ENCODE measurements at places on chromosomes 3 and 15.

GRCh38 chr3:60803216-60804173 lies 447.8 kb downstream of the FHIT start:
- DNase-seq: no peak

- no peak for DNase-seq
Observed at GRCh38 chr3:72395776-72396311, 452.4 kb downstream of the SHQ1 start.

- DNase-seq: no peak
Observed at GRCh38 chr3:48855681-48856447, 8.2 kb upstream of the PRKAR2A start.

- no peak for DNase-seq
Observed at GRCh38 chr3:39013289-39013688, 38.5 kb downstream of the SCN11A start.

DNA sequence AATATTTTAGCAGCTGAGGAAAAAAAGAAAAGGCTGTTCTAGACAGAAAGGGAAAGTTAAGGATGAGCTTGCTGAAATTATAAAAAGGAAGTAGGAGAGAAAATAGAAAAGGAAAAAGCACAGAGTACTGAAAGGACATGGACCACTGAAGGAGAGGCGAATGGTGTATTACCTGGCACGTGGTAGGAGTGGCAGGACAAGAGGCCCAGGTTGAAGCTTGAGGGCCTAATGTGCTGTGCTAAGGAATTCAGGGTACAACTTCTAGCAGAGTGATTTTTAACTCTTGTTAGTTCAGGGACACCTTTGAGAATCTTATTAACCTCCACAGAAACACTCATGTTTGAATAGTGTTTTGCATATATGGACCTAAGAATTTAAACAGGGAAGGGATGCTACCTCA lies 60.0 kb upstream of the CRTC3 start:
- no peak for DNase-seq

DNA sequence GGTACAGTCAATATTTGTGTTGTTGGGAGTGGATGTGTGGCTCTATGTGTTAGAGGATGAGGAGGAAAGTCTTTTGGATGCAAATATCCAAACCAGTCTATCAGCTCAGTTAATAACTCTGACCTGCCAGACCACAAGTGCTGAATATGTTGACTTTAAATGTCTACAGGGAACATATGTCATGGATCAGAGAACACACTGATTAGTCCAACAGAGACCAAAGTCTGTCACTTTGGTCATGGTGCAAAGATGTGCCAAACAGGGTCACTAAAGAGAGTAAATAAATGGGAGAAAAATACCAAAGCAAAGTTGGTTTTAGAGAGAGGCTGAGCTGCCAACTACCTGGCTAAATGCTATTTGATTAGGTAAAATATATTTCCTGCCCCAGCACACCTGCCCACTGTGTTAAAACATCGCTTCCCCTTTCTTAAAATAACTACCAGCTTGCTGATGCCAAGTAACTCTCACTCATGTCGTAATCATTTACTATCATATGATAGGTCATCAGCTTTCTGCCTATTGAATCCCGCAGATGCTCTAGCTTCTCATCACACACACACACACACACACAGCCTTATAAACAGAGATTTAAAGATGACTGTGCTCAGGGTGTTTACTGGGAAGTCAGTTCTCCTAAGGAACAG lies 173.3 kb downstream of the PDZRN3 start:
- no peak for DNase-seq

GRCh38 chr15:51320843-51321242 lies 17.6 kb downstream of the CYP19A1 start:
- no peak for DNase-seq

GRCh38 chr15:97902140-97902780 lies 58.2 kb upstream of the ARRDC4 start:
- DNase-seq: no peak

DNA sequence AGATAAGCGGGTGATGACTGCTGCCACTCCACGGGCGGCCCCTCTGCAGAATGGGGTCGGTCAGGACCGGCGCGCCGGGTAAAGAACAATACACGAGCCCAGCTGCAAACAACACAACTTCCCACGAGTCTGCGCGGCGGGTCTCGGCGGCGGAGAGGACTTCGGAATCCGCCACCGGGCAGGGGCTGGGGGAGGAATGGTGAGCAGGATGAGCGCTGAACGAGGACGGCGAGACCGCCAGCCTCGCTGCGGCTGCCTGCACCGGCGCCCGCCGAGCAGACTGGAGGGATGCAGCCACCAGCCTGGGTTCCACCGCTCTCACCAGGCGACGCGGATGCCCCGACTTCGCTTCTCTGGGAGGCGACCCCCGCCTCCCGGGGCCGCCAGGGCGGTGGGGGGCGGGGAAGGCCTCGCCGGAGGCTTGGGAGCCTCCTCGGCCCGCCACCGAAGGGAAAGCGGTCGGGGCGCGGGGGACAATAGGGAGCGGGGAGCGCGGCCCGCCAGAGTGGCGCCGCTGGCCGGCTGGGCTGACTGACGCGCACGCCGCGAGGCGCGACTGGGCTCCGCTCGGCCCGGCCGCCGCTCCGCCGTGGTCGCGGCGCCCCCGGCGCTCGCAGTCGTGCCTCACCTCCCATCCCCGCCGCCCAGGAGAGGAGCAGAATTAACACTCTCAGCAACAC lies 515 bp downstream of the ADAM10 start:
- DNase-seq: peak; percentile 11

GRCh38 chr15:64904189-64904588 lies 7.5 kb upstream of the ANKDD1A start:
- DNase-seq: no peak

DNA sequence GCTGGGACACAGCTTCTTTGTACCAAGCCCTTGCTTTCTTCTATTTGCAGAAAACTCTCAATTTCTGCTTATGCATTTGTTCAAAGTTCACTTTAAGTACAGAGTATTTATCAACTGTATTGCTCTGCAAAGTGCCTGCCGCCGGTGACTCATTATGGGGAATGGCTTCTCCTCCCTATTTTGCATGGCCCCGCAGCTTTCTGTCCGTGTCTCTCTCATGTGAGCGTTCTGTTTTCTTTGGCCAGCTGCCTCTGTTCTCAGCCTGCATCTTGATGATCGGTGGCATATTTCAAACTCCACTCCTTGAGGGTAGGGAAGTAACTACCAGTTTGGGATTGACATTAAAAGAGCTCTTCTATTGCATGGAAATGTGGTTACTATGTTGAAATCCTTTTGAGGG lies 28.6 kb upstream of the ST8SIA2 start:
- DNase-seq: no peak

DNA sequence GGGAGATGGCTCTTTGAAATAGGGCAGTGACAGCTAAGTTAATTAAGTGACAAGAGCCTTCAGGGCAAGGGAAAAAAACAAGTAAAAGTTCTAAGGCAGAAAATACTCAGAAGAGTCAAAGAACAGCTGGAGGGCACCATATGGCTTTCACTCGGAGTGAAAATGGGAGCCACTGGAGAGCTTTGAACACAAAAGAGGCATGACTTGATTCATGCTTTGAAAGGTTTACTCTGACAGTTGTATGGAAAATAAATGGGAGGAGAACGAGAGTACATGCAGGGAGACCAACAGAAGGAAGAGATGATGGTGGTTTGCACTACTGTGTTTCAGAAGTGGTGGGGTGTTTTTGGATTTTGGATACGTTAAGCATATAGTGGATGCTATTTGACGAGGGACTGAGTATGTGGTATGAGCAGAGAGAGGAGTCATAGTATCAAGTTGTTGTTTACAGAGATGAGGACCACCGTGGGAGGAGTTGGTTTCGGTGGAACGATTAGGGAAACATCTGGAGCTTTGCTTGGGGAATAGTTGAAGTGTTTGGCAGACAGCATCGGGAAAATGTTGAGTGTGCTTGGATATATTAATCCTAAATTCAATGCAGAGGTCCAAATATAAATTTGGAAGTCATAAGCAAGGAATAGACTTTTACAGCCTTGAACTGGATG lies 411.5 kb downstream of the GABRG3 start:
- DNase-seq: no peak

DNA sequence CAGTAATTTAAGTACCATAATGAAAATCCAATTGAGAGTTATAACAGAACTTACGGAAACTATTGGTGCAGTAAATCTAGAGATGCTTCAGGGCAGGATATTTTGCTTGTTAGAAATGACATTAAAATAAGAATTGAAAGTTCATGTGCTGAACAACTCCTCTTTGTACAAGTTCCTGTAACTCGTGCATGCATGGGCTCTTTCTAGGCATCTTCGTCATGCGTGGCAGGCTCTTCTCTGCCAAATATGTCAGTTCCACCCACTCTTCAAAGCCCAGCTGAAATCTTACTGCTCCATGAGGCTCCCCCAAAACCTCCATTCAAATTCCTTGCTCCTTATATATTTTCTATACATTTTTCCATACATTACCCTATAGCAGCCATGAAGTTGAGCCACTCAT lies 48.7 kb downstream of the FBN1 start:
- no peak for DNase-seq

GRCh38 chr15:67784090-67784781 lies 41.1 kb upstream of the SKOR1 start:
- DNase-seq: peak; percentile 14

- DNase-seq: no peak
Observed at GRCh38 chr3:119700269-119700919, 2.4 kb upstream of the CFAP91 start.

- no peak for DNase-seq
Observed at GRCh38 chr3:18284716-18285115, 140.4 kb downstream of the SATB1 start.

DNA sequence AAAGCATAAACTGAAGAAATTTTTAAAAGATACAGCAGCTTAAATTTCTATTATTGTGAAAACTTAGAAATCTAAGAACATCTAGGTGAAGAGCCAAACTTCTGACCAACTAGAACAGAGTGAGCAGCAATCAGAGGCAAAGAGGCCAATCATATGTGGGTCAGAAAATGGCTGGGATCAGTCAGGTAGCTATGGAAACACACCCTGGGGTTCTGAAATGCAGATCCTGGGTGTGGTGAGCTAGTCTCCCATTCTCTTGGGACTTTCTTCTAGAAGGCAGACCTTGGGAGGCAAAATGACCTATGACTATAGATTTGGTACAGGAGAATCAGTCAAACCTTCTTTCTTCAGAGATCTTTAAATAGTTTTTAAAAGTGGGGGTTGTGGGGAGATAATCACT lies 385.8 kb downstream of the TBC1D5 start:
- DNase-seq: no peak

- no peak for DNase-seq
Observed at GRCh38 chr15:40991355-40991754, 38.1 kb downstream of the CHAC1 start.

- DNase-seq: no peak
Observed at GRCh38 chr3:24164967-24165602, 220.0 kb downstream of the NR1D2 start.

- no peak for DNase-seq
Observed at GRCh38 chr3:29827756-29828155, 546.9 kb downstream of the RBMS3 start.

- DNase-seq: no peak
Observed at GRCh38 chr15:31391687-31392671, 65.3 kb downstream of the KLF13 start.

DNA sequence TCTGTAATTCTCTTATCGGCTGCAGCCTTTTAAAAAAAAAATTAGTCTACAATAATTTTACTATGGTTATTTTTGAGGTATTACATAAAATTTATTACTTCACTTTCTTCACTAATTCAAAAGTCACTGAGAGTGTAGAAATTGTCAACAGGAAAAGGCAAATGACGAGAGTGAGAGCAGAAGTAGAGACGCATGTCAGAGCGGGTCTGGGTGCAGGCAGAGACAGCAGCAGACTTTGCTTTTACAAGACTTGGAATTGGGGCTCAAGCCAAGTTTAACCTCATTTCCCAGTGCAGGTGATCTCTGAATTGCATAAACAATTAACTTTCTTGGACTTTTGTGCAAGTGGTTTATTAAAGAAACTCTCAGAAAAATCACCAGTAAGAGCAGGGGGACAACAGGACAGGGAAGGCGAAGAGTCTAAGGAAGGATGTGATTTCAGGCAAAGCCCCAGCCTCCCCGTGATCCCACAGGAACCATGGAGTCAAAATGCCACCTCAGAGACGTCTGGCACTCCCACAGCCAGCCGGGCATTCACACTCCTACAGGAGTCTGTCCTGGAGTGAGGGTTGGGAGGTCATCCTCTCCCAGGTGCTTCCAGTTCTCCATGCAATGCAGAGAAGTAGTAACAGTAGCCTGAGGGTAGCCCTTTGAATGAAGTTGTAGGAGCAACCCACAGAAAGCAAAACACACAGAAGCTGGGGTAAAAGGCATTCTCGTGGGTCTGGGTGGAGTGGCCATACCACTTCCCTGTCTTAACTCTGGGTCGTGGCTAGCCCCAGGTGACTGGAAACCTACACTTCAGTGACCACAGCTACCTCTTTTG lies 274.0 kb upstream of the TGFBR2 start:
- DNase-seq: no peak

- DNase-seq: no peak
Observed at GRCh38 chr3:65015711-65016110, 327.9 kb upstream of the ADAMTS9 start.

- DNase-seq: no peak
Observed at GRCh38 chr15:80026754-80027153, 32.7 kb upstream of the ZFAND6 start.

DNA sequence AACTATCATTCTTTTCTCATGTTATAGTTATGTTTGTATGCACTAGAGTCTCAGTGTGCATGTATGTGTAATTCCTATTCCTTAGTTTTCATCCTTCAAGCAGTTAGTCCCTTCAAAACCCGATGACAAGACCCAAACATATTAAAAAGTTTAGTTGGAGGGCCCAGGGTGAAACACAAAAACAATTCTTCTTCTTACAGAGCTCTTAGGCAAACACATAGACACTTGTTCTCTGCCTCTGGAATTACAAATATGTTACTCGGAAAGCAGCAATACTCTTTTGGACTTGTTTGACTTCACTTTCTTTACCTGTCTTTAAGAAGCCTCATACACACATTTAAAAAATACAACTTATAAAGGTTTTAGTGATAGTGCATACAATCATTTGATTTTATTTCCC lies 763 bp upstream of the CNTN6 start:
- DNase-seq: no peak

DNA sequence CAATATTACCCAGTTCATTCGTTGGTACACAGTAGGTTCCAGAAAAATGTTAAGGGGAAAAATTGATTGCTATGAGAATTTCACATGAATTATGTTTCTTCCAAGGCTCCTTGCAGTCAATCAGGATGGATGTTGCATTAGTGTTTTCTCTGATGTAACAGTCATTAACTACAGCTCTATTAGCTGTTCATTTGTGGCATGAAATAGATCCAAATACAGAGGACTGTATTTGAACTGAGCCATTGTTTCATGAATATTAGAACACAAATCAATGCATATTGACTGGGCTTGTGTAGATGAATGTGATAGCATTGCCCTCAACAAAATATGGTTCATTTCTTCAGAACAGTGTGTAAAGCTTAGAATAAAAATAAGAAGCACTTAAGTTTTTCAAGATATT lies 203.0 kb upstream of the SGO1 start:
- DNase-seq: no peak

- no peak for DNase-seq
Observed at GRCh38 chr3:154901278-154901677, 178.8 kb upstream of the MME start.

Measured in NCI-H2107 (cell line).